ENCODE measurements at places on chromosomes 5 and 9.

DNA sequence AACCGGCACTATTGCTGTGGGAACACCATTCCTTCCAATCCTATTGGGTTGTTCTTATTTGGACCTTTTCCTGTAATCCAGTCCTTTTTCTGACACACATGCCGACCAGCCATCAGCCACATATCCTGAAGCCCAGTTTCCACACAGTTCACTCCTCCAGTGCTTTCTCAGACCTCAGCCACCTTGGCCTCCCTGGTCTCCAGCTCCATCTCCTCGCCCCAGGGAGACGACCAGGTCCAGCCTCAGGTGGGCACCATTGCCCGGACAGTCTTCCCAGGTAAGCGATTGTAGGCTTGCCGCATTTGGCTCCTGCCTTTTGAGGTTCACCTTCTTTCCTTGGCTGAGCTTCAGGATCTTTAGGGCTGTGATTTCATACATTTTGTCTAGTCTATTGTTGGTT lies 15.2 kb upstream of the TERT start:
- no peak for DNase-seq

DNA sequence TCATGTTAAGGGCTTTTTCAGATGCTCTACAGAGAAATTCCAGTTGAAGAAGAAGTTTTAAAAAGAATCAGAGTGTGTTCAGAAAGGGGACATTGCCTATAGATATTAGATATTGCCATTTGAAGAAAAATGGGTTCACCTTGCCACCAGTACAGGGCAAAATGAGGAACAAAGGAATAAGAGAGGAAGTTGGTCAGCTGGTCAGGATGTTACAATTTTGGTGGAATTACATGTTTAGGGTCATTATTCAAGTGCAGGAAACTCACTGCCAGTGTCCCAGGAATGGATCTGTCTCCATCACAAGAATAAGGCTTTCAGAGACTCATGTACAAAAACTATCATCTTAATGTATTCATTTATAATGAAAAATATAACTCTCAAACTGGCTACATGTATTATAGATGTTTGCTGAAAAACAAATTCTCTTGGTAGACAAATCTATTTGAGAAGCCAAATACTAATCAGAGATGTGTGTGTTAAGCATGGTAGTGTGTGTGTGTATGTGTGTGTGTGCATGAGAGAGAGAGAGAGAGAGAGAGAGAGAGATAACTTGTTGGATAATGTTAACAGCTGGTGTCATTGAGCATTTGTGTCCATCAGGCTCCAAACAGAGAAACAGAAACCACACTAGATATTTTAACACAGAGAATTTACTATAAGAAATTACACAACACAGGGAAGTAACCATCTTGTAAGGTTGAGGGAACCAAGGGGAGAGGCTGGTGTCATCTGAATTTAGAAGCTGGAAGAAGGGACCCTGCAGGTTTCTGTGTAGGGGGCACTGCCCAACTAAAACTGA lies 5.0 kb upstream of the C1QTNF3 start:
- DNase-seq, result no peak

DNA sequence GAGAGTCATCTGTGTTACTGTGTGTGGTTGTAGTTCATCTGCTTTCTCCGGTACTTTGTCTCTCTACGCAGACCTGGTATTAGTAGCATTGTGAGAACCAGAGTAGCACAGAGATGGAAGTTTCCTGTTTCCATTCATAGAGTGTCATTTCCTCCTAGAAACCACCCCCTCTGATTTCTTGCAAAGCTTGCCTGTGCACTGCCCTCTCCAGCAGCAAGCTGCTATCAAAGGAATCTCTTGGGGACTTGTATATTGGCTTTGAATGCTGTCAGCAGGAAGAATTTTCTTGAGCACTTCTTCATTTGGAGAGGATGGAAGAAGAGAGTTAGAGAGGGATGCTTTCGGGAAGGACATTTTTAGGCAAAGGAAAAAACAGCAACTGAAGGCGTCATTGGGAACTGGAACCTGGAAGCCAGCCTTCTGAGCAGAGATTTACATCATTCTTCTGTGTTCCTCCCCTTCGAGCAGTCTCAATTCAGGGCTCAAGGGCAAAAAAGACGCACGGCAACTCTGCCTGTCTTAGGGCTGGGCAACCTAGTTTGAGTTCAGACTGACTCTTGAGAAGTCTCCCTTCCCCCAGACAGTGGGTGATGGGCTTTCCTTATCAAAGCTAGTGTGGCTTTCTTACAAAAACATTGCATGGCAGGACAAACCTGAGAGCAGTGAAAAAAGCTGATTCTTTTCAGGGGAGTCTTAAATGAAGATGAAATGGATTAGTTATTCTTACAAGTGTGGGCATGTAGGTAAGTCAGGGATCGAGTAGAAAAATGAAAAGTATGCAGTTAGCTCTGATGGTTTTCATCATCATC lies 226.3 kb downstream of the AOPEP start:
- peak; percentile 71 for DNase-seq

DNA sequence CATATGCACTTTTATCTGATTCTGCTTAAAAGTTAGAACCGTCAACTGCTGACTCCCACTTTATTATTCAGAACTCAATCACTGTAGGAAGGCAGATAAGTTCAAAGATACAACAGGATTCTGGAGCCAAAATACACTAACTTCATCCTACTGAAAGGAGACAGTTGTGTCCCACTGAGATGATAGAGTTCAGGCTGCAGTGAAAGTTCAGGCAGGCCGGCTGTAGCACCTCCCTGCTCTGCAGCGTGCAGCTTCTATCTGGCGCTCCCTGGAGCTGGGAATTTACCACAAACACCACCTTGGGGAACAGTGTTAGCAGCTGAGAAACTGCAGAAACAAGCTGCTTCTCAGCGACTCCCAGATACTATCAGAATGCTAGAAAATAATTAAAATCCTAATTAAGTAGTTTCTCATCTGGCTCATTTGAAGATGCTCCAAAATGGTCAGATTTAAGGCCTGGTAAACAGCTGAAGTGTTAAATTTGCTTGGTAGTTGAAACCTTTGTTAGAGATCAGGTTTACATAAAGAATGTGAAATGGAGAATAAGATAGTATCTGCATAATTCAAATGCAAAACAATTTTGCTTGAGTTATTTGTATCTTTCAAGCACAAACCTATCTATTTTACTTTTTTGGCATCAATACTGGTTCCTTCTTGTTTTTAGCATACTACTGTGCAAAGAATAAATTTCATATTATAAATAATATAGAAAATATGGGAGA lies 52.3 kb upstream of the CNTLN start:
- peak; percentile 32 for DNase-seq

DNA sequence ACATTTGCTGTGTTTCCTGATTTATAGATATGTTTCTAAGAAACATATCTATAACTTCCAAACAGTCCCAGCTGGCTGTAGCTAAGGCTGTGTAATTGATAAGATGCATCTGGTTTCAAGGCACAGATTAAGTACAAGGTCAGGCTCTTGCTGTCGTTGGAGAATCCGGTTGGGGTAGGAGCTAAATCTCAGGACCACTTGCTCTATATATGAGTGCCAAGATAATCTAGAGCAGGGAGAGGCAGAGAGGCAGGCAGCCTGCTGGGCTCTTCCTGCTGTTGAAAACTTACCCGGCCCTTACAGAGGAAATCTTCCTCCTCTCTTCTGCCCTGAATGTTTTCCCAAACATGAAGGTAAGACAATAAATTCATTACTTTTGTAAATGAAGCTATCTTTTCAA lies at the start of gene C7:
Gene C7, plus strand, starts transcription at position 234 of the 400 bp plus-strand sequence. Its CDS starts 114 bp downstream, at position 348.
- DNase-seq, result peak; percentile 87

DNA sequence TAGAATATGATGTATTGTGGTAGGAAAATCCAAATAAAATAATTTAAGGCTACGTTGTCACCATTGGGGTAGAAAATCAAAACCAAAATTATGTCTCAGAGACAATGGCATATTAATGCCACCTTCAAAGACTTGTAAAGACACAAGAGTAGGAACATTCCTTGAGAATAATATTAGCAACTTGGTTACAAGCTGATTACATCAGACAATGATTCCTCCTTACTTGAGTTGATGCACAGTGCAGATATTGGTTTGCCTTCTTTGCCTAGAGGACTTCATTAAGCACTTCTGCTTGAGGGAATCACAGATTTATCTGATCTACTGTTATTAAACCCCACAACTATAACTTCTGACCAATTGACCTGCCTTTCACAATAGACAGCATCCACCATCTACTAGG lies 500.2 kb downstream of the CDH9 start:
- DNase-seq, result no peak

DNA sequence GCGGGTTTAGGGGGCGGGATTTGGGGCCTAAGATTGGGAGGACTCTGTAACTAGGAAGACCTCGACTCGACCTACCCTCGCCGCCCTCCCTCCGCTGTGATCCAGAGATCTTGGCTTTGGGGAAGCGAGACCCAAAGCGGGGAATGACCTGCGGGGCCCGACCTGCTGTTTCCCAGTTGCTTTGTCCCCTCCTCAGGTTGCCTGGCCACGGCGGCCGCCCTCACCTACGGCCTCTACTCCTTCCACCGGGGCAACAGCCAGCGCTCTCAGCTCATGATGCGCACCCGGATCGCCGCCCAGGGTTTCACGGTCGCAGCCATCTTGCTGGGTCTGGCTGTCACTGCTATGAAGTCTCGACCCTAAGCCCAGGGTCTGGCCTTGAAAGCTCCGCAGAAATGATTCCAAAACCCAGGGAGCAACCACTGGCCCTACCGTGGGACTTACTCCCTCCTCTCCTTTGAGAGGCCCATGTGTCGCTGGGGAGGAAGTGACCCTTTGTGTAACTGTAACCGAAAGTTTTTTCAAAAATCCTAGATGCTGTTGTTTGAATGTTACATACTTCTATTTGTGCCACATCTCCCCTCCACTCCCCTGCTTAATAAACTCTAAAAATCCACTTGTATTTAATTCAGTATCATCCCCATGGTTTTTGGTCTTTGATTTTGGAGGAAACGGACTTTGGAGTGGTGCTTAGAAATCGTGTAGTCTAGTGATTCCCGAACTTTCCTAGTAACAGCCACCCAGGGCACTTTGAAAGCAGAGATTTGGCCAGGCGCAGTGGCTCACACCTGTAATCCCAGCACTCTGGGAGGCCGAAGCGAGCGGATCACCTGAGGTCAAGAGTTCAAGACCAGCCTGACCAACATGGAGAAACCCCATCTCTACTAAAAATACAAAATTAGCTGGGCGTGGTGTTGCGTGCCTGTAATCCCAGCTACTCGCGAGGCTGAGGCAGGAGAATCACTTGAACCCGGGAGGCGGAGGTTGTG lies 878 bp downstream of the HIGD2A start:
- no peak for DNase-seq

GRCh38 chr9:105673850-105674387 lies 11.7 kb downstream of the TAL2 start:
- no peak for DNase-seq

DNA sequence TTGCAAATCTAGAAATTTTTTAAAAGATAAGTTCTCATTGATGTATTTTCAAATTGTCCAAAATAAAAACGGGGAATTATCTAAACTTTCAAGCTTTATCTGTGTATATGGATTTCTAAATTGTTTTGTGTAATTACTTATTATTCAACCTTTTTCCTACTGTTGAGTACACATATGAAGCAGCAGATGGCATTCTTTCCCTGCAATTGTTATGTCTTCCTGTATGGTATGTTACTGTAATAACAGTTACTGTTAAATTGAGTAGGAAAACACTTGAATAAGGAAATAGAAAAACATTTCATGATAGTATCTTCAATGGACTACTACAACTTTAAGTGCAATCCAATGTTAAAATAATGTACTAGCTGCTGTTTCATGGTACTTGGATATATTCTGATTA lies 124.8 kb downstream of the RANBP17 start:
- peak; percentile 68 for DNase-seq

DNA sequence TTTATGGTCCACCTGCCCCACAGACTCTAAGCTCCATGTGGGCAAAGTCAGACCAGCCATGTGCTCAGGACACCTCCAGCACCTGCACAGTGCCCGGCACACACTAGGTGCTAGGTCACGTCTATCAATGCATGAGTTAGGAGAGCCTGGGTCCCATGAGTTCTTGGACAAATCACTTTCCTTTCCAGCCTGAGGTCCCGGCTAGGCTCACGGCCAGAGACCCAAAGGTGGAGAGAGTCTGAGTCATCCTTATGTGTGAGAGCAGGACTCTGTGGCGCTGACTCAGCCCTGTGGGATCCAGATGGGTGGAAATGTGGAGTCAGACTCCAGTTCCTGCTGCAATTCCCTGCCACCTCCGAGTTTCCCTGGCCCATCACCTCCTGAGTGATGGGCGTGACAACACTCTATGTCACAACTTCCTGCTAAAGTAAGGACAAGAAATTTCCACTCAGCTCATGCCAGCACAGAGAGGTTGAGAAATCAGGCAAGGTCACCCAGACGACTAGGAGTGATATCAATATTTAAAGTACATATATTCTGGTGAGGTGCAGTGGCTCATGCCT lies 2.5 kb upstream of the ST6GALNAC4 start:
- peak; percentile 99 for DNase-seq

DNA sequence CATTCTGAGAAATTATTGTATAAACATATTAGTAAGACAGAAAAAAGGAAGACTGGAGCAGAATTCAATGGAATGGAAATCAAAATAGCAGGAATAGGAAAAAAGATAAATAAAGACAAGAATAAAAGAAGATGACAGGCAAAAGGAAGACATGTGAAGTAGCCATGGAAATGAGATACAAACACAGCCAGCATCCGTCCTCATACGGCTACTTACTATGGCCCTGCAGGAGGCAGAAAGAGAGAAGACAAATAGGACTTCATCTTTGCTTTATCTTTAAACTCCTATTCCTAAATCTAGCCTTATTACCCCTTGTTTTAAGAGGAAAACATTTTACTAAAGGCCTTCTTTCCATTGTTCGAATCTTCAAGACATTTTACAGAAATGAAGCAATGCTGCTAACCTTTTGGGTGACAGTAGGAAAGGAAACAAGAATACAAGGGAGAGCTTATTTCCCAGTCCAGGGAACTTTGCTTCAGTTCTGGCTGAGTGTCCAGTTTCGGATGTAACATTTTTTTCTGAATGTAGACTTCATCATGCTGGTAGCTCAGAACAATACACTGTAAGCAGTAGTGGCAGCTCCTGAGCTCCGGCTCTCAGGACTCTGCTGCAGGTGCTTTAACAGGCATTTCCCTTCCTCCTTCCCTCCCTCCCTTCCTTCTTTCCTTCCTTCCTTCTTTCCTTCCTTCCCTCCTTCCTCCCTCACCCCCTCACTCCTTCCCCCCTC lies 106.4 kb upstream of the SLC12A2 start:
- no peak for DNase-seq

GRCh38 chr9:81621785-81622259 lies 67.5 kb downstream of the TLE1 start:
- no peak for DNase-seq

DNA sequence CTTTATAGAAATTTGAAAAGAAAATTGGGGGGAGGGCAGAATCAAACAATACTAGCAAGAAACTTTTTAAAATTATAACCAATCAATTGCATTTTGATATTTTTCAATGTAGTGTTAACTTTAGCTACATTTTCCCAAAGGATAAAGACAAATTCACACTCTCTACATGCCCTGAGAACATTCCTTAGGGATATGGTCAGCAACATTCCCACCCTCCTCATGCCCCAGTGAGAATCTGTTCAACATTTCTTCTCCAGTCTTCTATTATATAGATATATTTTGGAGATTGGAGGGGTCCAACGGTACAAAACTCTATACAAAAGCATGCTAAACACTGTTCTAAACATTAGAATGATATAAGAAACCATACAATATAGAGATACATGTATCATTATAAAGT lies 11.6 kb upstream of the PRR16 start:
- no peak for DNase-seq

Data from fibroblast of pulmonary artery (primary cell).